ENCODE measurements at places on chromosomes 5 and 9.

- DNase-seq: no peak
Observed at GRCh38 chr5:72376381-72376780, 56.2 kb downstream of the PTCD2 start.

GRCh38 chr5:150758203-150758530, 650 bp downstream of the DCTN4 start:
- DNase-seq: no peak

- no peak for DNase-seq
Observed at GRCh38 chr9:99866398-99866797, 40.1 kb upstream of the STX17 start.

DNA sequence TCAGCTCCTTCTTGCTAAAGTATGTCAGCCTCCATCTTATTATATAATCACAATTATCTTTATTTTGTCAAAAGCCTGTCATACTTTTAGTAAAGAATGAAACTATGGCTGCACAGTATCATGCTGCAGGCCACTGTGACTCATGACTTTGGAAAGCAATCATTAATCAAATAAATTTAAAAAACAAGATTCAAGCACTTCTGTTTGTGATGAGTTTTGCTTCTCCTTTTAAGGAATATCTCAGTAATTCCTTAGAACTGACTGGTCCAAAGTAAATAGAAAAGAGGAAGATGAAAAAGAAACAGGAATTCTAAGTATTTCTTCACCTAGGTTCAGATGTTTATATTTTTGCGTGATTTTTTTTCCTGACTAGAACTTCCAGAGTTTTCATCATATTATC, 83.1 kb downstream of the EDIL3 start:
- DNase-seq: no peak

DNA sequence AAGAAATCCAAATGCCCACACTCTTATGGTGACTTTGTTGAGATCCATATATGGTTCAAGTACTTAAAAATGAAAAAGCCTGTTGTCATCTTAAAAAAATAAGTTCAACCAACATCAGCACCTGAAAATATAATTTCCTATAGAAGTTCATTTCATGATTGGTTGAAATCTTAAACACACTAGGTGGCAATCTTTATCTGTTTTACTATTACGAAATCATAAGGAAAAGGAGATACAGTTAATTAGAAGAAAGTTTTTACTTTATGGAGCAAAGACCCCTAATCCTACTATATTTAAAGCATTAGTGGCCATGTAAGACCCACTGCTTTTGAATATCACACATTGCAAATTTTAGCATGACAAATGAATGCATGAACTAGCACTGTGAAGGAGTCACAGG, 616.0 kb downstream of the RAB3C start:
- no peak for DNase-seq

DNA sequence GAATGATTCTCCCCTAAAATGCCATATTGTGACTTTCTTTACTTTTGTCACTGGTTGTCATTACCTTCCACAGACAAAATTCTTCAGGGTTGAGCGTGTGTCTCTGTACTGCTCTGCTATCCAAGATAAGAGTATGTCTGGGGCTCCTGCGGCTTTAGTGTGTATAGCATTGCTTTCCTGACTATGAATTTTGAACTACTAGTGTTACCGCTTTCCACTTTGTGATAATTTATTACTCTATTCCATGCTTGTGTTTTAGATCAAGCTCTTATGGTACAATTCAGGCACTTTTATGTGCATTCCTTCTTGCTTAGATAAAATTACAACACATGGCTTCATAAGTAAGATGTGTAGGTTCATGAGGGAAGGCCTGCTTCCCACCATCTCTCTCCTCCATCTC, 51.5 kb upstream of the MEF2C start:
- DNase-seq: no peak

DNA sequence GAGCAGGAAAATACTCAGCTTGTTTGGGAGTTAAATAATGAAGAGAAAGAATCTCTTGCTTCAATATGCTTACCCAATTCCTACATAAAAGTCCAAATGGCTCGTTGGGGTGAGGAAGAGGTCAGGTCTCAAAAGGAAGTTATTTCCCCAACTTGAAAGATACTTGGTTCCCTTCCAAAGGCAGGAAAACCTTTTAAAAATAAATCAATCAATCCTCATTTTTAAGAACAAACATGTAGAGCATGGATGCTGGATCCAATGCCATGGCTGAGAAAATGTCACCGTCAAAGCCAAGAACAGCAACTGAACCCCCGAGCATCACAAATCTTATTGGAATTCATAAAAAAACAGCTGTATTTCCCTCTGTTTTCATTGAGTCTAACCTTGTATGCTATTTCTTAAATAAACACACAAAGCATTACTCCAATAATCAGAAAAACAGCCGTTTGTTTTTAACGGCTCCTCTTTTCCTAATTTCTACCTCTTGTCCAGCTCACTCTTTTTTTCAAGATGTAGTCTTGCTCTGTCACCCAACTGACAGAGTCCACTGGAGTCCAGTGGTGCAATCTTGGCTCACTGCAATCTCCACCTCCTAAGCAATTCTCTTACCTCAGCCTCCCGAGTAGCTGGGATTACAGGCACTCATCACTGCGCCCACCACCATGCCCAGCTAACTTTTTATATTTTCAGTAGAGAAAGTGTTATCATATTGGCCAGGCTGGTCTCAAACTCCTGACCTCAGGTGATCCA, 140.7 kb downstream of the GNA14 start:
- DNase-seq: no peak

GRCh38 chr5:169522851-169523250, 60.7 kb upstream of the SPDL1 start:
- no peak for DNase-seq

DNA sequence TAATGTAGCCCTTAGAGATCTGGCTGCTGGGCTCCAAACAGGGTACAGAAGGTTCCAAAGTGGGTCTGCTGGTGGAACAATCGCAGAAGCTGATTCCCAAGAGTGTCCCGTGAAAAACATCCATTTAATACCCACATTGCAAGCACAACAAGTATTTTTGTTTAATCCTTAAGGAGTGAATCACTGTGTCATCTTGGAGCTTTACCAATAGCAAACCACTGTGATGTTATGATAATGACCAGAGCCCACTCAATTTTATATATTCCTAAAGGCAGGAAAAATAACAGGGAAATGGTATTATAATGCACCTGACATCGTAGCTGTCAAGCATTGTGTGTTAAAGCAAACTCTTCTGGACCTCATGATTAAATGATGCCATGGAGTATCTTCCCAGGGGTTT, 291.9 kb downstream of the FBXL7 start:
- DNase-seq: no peak

- no peak for DNase-seq
Observed at GRCh38 chr5:174825587-174825986, 101.2 kb downstream of the MSX2 start.

DNA sequence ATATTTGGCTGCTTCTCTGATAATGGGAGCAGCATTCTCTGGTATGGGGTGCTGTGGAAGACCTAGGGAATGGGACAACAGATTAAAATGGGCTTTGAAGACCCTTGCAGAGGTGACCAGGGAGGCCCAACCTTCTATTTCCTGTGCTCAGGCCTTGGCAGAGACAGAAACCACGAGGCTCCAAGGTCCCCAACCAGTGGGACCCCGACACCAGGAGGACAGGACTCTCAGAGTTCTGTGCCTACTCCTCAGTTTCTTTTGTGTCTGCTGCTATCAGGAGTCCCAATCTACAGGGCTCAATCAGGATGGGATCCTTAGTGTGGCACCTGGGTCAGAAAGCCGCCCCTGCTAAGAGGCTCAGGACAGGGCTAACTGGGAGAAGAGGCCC, 29.3 kb downstream of the CSF2 start:
- no peak for DNase-seq

GRCh38 chr9:126033956-126034355, 286.8 kb downstream of the PBX3 start:
- no peak for DNase-seq

DNA sequence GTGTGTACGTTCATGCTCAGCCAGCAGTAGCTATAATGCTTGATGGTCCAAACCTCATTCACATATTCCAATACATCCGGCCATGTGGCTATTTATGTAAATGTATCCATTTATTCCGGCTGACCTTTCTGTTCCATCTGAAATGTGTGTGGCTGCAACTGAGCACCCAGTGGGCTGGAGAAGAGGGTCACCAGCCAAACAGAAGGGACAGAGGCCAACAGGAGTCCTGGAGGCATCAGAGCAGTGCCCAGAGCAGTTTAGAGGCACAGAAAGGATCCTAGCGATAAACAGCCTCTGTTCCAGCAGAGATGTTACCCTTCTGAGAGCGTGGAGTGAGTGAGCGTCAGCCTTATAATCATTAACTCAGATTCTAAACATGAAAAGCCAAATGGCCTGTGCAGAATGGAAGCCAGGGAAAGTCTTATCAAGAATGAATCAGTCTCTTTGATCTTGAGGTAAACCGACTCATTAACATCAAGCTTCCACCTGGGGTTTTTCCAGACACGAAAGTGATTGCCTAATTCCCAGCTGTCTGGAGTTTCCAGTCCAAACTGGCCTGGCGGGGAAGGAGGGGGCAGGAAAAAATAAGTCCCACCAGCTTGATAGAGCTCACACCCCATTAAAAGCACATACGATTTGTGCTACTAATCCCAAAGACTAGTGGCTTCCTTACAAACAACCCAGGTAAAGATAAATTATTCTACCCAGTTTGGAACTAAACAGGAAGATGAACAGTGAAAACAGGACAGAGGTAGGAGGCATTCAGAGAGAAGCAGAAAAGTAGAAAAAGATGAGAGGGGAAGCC, 55.7 kb downstream of the SUSD1 start:
- peak; percentile 94 for DNase-seq

- peak; percentile 70 for DNase-seq
Observed at GRCh38 chr5:59810041-59810440, 83.5 kb downstream of the PDE4D start.

Measured in A549 (cell line).